CD4-positive, alpha-beta T cell treated with Interleukin-15 for 1 hour (primary cell): ENCODE measurements at places on chromosomes 12 and 14.

- no peak for DNase-seq
Observed at GRCh38 chr12:103529306-103529705, 33.5 kb upstream of the C12orf42 start.

DNA sequence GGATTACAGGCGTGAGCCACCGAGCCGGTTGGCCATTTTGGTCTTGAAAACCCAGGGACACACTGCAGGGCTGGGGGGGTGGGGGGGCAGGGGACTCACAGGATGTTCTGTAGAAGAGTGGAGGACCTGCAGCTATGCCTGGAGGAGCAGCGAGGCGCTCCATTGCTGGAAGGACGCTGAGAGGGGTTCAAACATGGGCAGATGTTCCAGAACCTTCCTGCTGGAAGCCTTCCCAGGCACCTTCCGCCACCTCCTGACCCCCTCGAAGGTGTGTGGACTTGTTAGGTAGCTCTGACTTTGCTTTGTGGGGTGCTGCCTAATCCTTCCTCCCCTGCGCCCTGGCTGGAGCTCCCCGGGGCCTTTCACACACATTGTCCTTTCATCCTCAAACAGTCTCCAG lies 19.6 kb upstream of the PPP1R13B start:
- no peak for DNase-seq

DNA sequence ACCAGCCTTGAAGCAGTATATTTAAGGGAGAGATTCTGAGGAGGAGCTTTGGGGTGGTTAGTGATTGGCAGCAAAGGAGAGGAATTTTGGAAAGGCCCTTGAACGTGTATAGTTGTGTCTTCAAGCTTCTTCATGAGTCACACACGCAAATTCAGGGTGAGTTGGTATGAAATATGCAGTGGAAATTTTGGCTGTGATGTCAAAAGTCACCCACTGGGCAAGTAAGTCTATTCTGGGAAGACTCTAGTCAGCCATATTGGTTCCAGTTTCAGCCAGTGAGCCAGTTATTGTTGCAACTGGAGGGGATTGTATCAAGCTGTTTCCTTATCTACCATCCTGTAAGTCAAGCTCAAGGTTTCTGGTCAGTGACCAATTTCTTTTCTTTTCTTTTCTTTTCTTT lies 32.0 kb upstream of the VASH1 start:
- no peak for DNase-seq

DNA sequence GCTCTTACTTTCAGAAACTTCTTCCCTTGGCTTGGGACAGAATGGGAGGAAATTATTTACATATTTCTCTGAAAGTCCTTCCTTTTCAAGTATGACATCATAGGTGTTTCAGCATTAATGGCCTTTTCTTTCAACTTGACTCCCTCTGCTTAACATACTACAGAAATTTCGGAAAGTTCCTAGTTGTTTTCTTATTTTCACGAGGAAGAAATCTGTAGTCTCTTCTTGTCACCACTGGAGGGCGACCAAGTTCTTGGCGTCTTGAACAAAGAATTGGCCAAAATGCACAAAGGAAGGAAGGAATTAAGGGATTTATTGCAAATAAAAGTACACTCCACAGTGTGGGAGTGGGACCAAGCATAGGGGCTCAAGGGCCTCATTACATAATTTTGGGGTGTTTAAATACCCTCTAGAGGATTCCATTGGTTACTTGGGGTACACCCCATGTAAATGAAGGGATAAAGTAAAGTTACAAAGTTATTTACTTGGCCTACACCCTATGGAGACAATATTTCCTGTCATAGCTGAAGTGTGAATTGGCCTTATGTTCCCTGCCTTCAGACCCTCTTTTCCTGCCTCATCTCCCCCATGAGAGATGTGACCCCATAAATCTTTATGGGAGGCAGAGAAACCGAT lies 70.4 kb downstream of the RPL10L start:
- DNase-seq = no peak

- no peak for DNase-seq
Observed at GRCh38 chr12:54352022-54352531, 12.2 kb downstream of the GPR84 start.

- DNase-seq = no peak
Observed at GRCh38 chr12:76417116-76417515, 68.9 kb upstream of the BBS10 start.
